ENCODE measurements at places on chromosomes 4 and X. TPM values are rescaled to one million over a fixed set of nuclear protein-coding genes. Genes with fewer than 3 reads are reported as not detected.

DNA sequence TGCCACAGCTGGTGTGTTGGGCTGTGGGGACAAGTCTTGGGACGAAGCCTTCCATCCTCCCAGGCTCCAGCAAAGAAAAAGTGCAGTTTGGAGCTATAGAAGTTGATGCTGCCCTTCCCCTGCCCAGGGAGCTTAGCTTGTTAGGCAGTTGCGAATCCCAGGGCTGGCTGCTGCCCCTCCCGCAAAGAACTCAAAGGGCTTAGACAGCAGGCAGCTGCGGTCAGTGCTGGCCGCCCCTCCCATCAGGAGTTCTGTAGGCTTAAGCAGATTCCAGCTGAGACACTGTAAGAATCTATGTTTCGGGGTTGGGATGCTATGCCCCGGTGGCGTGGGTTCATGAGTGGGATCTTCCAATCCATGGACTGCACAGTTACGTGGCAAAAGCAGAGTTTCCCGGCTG is 956.7 kb downstream of the GLUD2 start:
- H3K27me3 ChIP-seq, result no peaks in the 10 kb centered on the region
- no peaks in the 10 kb centered on the region for H3K36me3 ChIP-seq
- DNase-seq, result no peak
- no peaks in the 10 kb centered on the region for H3K4me1 ChIP-seq
- no peak overlapping the region for H3K4me3 ChIP-seq

GRCh38 chr4:88010966-88011365 is 3.5 kb downstream of the PKD2 start:
- H3K27me3 ChIP-seq, result peaks cover 7% of the 10 kb centered on the region
- H3K4me3 ChIP-seq, result no peak overlapping the region
- H3K27ac ChIP-seq, result no peak overlapping the region
- peaks cover 26% of the 10 kb centered on the region for H3K4me1 ChIP-seq
- no peak for DNase-seq

Gene ETDA
- not detected for total RNA-seq

GRCh38 chr4:22192084-22192511 is 243.5 kb upstream of the KCNIP4 start:
- no peak overlapping the region for H3K4me3 ChIP-seq
- no peak for DNase-seq
- no peaks in the 10 kb centered on the region for H3K36me3 ChIP-seq
- no peak overlapping the region for H3K27ac ChIP-seq

DNA sequence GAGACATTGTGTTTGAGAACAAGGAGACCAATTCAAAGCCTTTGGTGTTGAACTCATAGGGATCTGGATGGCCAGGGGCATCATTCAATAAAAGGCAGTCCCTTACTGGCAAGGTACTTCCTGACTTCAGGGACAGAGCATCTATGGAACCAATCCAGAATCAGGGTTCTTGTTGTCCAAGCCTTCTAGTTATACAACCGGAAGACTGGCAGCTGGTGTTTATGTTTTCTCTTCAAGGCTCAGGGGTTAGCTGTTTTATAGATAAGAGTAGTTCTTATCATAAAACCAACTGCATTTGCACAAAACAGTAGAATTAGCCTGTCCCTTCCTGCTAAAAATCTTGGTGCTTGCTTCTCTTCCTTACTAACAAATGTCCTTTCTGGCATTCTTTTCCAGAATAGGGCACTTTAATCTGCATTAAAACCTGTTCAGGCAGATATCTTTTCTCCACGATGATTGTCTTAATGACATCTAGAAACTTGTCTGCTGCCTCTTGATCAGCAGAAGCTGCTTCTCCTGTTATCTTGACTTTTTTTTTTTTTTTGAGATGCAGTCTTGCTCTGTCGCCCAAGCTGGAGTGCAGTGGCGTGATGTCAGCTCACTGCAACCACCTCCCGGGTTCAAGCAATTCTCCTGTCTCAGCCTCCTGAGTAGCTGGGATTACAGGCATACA is 38.4 kb upstream of the ARHGEF6 start:
- no peaks in the 10 kb centered on the region for H3K27me3 ChIP-seq
- H3K27ac ChIP-seq, result no peak overlapping the region
- DNase-seq, result no peak
- peaks cover 7% of the 10 kb centered on the region for H3K36me3 ChIP-seq
- H3K4me3 ChIP-seq, result no peak overlapping the region

DNA sequence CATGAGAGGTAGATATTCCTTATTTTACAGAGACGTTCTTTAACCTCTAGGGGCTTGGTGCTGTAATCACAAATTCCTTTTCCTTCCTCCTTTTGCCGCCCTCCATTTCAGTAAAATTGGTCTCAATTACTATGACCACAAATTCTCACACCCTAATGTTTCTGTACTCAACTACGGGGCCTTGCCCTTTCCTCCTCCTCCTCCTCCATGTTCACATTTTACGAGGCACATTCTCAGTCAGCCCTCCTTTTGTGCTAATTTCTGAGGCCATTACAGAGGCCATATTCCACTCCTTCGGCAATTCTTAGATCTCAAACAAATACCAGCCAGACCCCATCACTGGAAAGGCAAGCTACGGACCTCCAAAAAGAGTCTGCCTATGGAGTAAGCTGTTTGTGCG is 92.1 kb downstream of the SH3KBP1 start:
- H3K27ac ChIP-seq, result no peak overlapping the region
- H3K36me3 ChIP-seq, result peaks cover 13% of the 10 kb centered on the region
- H3K27me3 ChIP-seq, result no peaks in the 10 kb centered on the region

DNA sequence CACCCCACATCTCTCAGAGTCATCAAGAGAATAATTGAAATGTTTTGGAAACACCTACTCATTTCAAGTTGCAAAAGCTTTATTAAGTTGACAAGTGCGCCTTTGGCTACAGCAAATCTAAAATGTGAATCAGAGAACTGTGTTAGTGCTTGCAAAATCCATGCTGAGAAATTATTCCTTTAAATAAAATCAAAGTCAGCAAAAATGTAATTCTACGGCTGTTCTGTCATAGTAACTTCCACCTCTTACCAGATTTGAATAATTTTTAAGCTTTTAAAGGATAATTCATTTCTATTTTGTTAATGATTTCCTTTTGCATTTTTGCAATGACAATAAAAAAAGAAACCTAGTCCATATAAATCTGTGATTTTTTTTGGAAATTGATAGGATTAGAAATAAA is 1779.1 kb downstream of the STIM2 start:
- H3K36me3 ChIP-seq, result no peaks in the 10 kb centered on the region
- H3K4me1 ChIP-seq, result no peaks in the 10 kb centered on the region
- H3K27ac ChIP-seq, result no peak overlapping the region
- H3K27me3 ChIP-seq, result no peaks in the 10 kb centered on the region
- no peak overlapping the region for H3K4me3 ChIP-seq

- no peaks in the 10 kb centered on the region for H3K27me3 ChIP-seq
- no peak overlapping the region for H3K27ac ChIP-seq
- no peaks in the 10 kb centered on the region for H3K4me1 ChIP-seq
- no peak overlapping the region for H3K4me3 ChIP-seq
Observed at GRCh38 chrX:54484666-54485065, 11.4 kb downstream of the FGD1 start.
